ENCODE measurements at places on chromosomes 4 and X. TPM values are rescaled to one million over a fixed set of nuclear protein-coding genes. Genes with fewer than 3 reads are reported as not detected.

DNA sequence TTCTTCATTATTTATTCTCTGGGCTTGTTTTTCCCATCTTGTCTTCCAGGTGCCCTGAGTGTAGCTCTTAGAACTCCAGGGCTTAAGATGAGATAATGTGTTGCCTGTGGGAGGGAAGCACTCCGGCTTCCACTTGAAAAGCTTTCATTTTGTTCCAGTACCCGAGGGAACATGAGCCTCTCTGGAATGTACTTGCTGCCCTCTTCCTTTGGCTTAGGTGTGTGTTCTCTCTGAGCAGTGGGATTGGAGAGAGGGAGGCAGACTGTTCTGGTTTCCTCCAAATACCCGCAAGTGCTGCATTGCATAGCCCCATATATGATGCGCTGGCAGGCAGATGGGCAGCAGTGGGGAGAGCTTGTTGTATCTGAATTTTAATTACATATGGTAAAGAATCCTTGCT lies 861 bp upstream of the DTHD1 start:
- no peaks in the 10 kb centered on the region for H3K4me1 ChIP-seq
- H3K36me3 ChIP-seq, result no peaks in the 10 kb centered on the region
- no peak overlapping the region for H3K27ac ChIP-seq
- no peak overlapping the region for H3K4me3 ChIP-seq
- no peak for DNase-seq

GRCh38 chr4:56979421-56980072 lies 851 bp downstream of the POLR2B start:
- no peak for DNase-seq
- H3K36me3 ChIP-seq, result no peaks in the 10 kb centered on the region
- no peaks in the 10 kb centered on the region for H3K4me1 ChIP-seq

- no peaks in the 10 kb centered on the region for H3K4me1 ChIP-seq
- H3K27me3 ChIP-seq, result no peaks in the 10 kb centered on the region
- H3K36me3 ChIP-seq, result no peaks in the 10 kb centered on the region
Measured at GRCh38 chr4:1004557-1005485, 6.6 kb upstream of the FGFRL1 start.

DNA sequence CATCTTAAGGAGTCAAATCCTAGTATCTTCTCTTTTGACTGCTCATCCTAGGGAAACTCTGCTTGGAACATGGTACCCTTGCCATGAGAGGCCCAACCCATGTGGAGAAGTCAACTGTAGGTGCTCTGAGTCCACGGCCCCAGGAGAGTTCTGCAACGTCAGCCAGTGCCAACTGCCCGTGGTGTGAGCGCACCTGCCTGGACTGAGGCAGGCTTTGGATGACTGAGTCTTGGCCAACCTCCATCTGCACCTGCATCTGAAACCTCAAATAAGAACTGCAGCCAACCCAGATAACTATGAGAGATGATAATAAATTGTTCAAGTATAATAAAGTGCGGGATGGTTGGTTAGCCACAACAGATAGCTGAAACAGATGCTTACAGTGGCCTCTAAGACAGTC lies 772.0 kb downstream of the TRIML1 start:
- H3K4me1 ChIP-seq, result no peaks in the 10 kb centered on the region
- DNase-seq, result no peak
- no peaks in the 10 kb centered on the region for H3K27me3 ChIP-seq
- H3K4me3 ChIP-seq, result no peak overlapping the region
- no peak overlapping the region for H3K27ac ChIP-seq
- no peaks in the 10 kb centered on the region for H3K36me3 ChIP-seq

- DNase-seq, result no peak
- H3K36me3 ChIP-seq, result no peaks in the 10 kb centered on the region
- no peaks in the 10 kb centered on the region for H3K27me3 ChIP-seq
- no peaks in the 10 kb centered on the region for H3K4me1 ChIP-seq
Measured at GRCh38 chr4:122692641-122693520, 39.6 kb upstream of the BBS12 start.

GRCh38 chr4:96972920-96973319 lies 1133.0 kb downstream of the PDHA2 start:
- no peaks in the 10 kb centered on the region for H3K27me3 ChIP-seq
- no peak for DNase-seq
- no peaks in the 10 kb centered on the region for H3K4me1 ChIP-seq
- H3K4me3 ChIP-seq, result no peak overlapping the region

GRCh38 chr4:176789955-176790354 lies 2.8 kb downstream of the VEGFC start:
- no peaks in the 10 kb centered on the region for H3K36me3 ChIP-seq
- H3K4me3 ChIP-seq, result no peak overlapping the region
- H3K4me1 ChIP-seq, result no peaks in the 10 kb centered on the region
- no peak overlapping the region for H3K27ac ChIP-seq
- DNase-seq, result no peak

DNA sequence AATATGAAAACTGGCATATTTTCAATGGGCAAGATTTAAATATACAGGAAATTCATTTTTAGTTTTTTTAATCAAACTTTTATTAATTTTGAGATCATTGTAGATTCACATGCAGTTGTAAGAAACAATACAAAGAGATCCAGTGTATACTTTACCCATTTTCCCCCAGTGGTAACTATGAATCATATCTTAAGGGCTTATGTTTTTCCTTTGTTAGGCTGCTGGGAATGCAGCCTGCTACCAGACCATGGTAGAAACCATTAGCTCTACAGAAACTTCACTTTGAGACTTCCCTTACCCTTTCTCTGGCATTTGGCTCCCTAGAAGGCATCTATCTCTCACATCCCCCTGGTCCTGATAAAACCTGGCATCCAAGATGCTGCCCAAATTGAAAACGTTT lies 147.6 kb upstream of the EOLA2 start:
- peaks cover 5% of the 10 kb centered on the region for H3K4me1 ChIP-seq
- no peak overlapping the region for H3K4me3 ChIP-seq
- no peaks in the 10 kb centered on the region for H3K36me3 ChIP-seq
- peak overlapping the region; percentile 74 for H3K27ac ChIP-seq

DNA sequence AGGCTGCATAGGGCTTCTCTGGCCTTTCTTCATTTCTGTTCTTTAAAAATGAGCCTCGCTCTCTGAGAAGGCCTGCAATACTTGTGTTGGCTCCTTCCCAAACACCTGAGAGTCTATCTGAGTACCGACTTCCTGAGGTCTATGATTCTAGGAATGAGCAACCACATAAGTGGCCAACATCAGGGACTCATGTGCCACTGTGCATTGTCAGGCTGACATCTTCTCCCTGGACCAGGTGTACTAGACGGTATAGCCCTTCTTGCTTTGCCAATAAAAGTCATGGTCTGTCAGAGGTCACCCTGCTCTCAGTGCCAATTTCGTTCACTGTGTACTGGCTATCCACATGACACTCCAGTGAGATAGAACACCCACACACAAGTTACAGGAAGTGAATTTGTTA lies 67.4 kb upstream of the EPHA5 start:
- H3K27me3 ChIP-seq, result no peaks in the 10 kb centered on the region
- no peak overlapping the region for H3K4me3 ChIP-seq
- H3K4me1 ChIP-seq, result no peaks in the 10 kb centered on the region
- DNase-seq, result no peak
- H3K36me3 ChIP-seq, result no peaks in the 10 kb centered on the region

- H3K36me3 ChIP-seq, result no peaks in the 10 kb centered on the region
- H3K27me3 ChIP-seq, result no peaks in the 10 kb centered on the region
- no peak overlapping the region for H3K27ac ChIP-seq
- H3K4me3 ChIP-seq, result no peak overlapping the region
- H3K4me1 ChIP-seq, result no peaks in the 10 kb centered on the region
Measured at GRCh38 chrX:133586443-133586842, 171.2 kb upstream of the GPC4 start.

DNA sequence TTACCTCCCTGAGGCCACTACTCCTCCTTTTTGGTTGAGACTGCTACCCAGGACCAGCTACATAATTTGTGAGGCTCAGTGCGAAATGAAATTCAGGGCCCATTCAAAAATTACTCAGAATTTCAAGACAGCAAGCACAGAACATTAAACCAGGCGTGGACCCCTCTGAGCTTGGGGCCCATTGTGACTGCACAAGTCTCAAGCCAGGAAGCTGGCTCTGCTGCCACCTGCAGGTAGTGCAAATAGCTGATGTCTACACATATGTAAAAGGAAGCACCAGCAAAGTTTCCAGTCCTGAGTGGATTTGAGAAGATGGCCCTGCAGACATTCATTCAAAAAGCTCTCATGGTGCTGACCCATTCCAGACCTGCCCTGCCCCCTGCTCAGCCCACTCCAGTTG lies 213.4 kb upstream of the LNX1 start:
- H3K27me3 ChIP-seq, result no peaks in the 10 kb centered on the region
- H3K4me1 ChIP-seq, result no peaks in the 10 kb centered on the region
- DNase-seq, result no peak
- H3K27ac ChIP-seq, result no peak overlapping the region
- H3K36me3 ChIP-seq, result no peaks in the 10 kb centered on the region

- no peaks in the 10 kb centered on the region for H3K36me3 ChIP-seq
- no peak overlapping the region for H3K27ac ChIP-seq
- no peak for DNase-seq
- no peak overlapping the region for H3K4me3 ChIP-seq
Measured at GRCh38 chr4:55851885-55852284, 1.6 kb upstream of the EXOC1 start.

- no peak overlapping the region for H3K4me3 ChIP-seq
- no peak for DNase-seq
- no peaks in the 10 kb centered on the region for H3K27me3 ChIP-seq
- no peaks in the 10 kb centered on the region for H3K4me1 ChIP-seq
Measured at GRCh38 chrX:78106651-78106986, 2.6 kb downstream of the PGK1 start.

DNA sequence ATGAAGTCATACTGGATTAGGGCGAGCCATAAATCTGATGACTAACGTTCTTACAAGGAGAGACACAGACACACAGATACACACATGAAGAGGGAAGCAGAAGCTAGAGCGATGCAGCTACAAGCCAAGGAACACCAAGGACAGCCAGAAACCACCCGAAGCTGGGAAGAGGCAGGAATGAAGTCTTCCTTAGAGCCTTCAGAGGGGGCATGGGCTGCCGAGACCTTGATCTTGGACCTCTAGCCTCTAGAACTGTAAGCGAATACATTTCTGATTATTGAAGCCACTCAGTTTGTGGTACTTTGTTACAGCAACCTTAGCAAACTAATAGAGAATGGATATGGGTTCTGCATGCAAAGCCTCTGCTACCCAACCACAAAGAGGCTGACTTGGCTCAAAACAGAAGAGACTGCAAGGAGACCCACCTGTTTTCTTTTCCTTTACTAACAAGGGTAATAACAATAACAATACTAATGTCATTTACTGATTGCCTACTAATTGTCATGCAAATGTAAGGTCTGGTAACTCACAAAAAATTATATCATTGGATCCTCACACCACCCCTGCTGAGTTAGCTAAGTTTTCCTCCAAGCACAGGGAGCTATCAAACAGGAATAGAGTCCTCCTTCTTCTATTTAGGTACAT lies 10.1 kb upstream of the LDB2 start:
- H3K27ac ChIP-seq, result no peak overlapping the region
- H3K4me1 ChIP-seq, result no peaks in the 10 kb centered on the region

GRCh38 chr4:155724731-155725130 lies 34.1 kb upstream of the GUCY1B1 start:
- no peak for DNase-seq
- peaks cover 4% of the 10 kb centered on the region for H3K36me3 ChIP-seq
- H3K4me1 ChIP-seq, result no peaks in the 10 kb centered on the region
- no peak overlapping the region for H3K27ac ChIP-seq
- H3K4me3 ChIP-seq, result no peak overlapping the region

GJB1 gene
- total RNA-seq, result not detected

KIF4A gene
- total RNA-seq, result 0.66 TPM

ADH1B gene
- 753 TPM for total RNA-seq

ERAS gene
- not detected for total RNA-seq

RAB40AL gene
- total RNA-seq, result 1.1 TPM

Measured in aorta (tissue), 5 donors.